ENCODE measurements at places on chromosomes 5 and 9. TPM values are rescaled to one million over a fixed set of nuclear protein-coding genes. Genes with fewer than 3 reads are reported as not detected.

DNA sequence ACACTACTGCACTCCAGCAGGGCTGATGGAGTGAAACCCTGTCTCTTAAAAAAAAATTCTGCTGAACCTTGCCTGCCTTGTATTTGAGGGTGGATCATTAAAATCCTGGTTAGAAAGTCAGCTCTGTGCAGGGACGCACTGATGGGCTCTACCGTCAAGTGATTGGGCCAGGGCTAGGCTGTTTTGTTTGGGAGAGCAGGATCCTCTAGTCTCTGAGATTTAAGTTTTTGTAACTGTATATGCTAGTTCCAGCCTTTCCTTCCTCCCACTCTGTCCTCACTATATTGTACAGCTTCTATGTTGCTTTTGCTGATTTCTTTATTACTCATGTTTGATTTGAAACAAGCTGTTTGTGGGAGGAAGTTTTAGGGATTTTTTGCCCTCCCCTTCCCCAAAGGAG is 11.5 kb downstream of the DDX4 start:
- DNase-seq, result no peak

CD74 gene
- total RNA-seq, result 5,670 TPM

GRCh38 chr9:470552-471194 is 256.0 kb downstream of the DOCK8 start:
- DNase-seq, result no peak

GRM6 gene
- total RNA-seq, result not detected

DNA sequence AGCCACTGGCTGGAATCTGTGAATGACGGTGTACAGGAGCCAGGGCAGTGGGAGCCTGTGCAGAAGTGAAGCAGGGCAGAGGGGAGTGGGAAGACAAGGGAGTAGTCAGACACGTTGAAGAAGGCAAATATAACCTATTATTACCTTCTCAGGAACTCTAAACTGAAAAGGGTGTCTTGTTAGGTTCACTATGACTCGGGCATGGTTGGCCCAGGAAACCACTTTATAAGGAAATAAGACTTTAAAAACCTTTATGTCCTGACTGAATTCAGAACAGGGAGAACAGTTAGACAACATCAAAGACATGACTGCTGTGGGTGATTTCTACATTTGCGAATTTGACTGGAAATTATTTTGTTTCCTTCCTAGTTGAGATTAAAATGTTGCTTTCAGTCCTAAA is 107.5 kb downstream of the ACER2 start:
- DNase-seq, result no peak

DNA sequence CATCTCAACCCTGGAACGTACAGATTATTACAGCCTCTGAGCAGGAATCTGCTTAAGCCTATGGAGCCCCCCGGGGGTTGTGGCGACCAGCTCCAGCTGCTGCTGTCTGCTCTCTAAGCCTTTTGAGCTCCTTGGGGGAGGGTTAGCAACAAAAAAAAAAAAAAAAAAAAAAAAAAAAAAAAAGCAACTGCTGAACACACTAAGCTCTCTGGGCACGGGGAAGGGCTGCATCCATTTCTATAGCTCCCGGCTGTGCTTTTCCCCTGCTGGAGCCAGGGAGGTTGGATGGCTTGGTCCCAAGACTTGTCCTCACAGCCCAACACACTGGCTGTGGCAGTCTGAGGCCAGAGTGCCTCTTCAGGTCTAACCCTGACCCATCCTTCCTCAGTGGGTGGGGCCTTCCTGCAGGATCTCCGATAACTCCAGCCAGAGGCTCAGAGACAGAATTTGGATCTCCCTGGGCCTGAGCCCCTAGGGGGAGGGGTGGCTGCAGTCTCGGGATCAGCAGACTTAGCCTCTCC is 82.1 kb downstream of the FBN2 start:
- DNase-seq, result no peak

GRCh38 chr5:124561451-124561850 is 185.0 kb downstream of the ZNF608 start:
- no peak for DNase-seq

RNF180 gene
- total RNA-seq, result not detected

GRCh38 chr9:127761491-127761956 is 16.9 kb downstream of the SH2D3C start:
- no peak for DNase-seq

GRCh38 chr5:133050521-133050920 is 1.3 kb upstream of the HSPA4 start:
- DNase-seq, result no peak

DNA sequence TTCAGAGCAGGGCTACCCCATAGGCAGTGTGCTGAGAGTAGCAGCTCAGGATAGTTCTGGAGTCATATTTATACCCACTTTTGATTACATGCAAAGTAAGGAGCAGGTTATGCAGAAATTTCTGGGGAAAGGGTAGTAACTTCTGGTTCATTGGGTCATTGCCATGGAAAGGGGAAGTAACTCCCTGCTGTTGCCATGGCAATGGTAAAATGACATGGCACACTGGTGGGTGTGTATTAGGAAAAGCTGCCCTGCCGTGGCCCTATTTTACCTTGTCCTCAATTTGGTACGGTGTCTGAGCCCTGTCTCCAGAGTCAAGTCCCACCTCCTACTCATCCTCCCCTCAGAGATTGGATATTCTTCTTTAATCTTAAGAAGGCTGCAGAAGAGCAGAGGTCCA is 526.7 kb upstream of the TYRP1 start:
- no peak for DNase-seq

DNA sequence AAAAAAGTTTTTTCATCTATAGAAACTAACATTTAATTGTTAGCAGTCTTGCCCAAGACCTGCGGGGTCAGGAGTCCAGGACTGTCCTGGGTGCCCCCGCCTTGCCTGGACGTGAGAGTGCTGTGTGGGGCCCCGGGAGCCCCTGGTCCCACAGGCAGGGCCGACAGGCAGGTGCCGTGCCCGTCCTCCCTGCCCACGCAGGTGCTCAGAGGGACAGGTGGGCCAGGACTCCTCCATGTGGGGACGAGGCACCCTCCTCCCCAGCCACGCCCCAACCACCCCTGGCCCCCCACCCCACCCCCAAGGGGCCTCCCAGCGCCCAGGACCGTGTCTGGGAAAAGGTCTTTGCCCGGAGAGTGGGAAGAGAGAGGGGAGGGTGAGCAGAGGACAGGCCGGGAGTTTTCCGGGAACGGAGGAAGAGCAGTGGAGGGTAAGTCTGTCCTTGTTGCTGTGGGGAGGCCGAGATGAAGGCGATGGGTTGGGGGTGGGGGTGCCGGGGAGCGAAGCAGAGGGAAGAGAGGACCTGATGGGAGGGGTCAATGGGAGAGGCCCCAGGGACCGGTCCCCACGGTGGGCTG is 2.7 kb upstream of the LCN12 start:
- no peak for DNase-seq

ANKRD18B gene
- total RNA-seq, result not detected

COL23A1 gene
- total RNA-seq, result 0.20 TPM

- DNase-seq, result no peak
These were observed 3.0 kb upstream of the SLC44A1 start for GRCh38 chr9:105241356-105242043.

TAF11L11 gene
- not detected for total RNA-seq

SVEP1 gene
- not detected for total RNA-seq

DNA sequence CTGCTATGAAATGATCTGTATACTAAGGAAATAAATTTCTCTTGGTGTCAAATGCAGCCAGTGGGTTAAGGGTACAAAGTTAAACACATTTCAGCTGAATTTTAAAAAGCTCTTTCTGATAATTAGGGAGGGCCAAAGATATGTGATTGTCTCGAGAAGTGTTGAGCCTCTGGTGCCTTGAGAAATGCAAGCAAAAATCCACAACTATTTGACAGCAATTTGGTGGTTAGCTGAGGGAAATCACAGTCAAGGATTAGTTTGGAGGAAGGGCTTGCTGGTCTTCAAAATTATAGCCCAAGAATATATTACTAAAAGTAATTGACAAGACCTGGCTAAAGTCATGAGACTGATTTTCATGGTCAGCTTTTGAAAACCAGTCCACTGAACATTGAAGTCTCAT is 255.7 kb upstream of the PPP1R2B start:
- DNase-seq, result no peak

VCP gene
- 201 TPM for total RNA-seq

DNA sequence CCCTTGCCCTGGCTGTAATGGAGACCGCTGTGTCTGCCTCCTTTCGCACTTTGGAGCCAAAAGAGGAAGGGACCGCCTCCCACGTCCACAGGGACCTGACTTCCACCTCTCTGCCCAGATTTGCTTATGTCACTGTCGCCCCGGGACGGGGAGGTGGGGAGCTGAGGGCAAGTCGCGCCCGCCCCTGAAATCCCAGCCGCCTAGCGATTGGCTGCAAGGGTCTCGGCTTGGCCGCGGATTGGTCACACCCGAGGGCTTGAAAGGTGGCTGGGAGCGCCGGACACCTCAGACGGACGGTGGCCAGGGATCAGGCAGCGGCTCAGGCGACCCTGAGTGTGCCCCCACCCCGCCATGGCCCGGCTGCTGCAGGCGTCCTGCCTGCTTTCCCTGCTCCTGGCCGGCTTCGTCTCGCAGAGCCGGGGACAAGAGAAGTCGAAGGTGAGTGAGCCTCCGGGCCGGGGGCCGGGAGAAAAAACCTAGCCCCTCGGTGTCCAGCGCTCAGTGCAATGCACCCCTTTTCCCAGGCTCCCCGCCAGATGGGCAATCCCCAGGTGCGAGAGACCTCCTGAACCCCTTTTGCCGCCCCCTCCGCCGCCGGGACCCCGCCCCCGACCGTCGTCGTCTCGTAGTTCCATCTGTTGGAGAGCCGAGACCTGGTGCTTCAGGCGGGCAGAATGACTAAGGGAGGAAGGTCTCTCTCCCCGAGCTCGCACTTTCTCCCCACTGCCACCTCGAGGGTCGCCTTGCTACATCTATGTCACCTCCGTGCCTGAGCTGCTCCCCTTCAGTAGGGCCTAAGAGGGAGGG is at the start of gene GPX3:
Gene GPX3, plus strand, starts transcription at position 288 of the 807 bp plus-strand sequence. Its CDS starts 64 bp downstream, at position 352.
- peak; percentile 64 for DNase-seq

WNT8A gene
- not detected for total RNA-seq

ANKDD1B gene
- 1.1 TPM for total RNA-seq

- DNase-seq, result peak; percentile 76
These were observed 114.5 kb upstream of the LMX1B start for GRCh38 chr9:126499005-126499910.

DNA sequence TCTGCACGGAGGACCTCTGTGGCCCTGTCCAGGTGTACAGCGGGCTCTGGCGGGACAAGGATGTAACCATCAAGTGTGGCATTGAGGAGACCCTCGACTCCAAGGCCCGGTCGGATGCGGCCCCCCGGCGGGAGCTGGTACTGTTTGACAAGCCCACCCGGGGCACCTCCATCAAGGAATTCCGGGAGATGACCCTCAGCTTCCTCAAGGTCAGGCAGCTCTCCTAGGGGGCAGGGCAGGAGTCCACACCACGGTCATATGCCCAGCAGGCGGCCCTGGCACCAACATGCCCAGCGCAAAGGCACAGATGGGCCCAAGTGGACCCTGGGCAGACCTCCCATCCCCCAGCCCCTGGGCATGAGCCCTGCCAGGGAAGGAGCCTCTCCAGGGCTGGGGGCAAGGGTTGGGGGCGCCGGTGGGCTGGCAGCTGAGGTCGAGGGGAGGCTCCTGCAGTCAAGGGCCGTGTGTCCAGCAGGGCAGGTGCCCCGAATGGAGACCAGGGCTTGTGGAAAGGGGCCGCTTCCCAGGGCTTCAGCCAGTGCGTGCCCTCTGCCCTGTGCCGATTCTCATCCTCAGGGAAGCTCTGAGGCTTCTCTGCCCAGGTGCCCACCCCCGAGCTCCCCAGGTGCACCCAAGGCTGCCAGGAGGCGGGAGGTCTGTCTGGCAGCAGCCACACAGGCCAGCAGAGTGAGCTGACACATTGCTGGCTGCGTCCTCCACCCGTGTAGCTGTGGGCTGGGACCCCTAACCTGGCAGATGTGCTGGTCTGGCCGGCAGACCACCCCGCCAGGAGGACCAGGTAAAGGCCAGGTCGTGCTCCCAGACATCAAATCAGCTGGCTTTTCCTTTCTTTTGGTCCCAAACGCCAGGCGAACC is 10.0 kb downstream of the DIPK1B start:
- no peak for DNase-seq

GRCh38 chr5:38403877-38404635 is 145.7 kb downstream of the EGFLAM start:
- DNase-seq, result no peak

DNA sequence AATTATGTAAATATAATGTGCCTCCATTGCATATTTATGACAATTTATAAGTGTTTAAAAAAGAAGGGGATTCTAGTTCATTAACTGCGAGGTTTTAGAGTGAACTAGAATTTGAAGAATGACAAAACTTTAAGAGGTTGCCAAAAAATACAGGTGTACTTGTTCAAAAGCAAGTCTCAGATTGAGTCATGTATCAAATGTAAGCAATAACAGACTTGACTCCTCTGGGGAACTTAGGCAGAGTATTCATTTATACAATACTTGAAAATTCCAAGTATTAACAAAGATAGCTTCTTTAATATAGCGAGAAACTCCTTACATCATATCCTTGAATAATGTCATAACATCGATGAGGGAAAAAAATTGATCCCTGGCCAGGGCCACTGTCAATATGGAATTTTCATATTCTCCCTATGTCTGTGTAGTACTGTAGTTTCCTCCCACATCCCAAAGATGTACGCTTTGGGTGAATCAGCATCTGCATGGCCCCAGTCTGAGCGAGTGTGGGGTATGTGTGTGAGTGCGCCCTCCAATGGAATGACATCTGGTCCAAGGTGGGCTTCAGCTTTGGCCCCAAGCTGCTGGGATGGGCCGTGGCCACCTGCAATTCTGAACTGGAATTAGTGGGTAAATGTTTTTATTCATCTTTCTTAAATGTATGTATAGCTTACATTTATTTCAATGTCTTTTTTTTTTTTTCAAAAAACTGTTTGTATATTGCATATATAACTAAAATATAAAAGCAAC is 70.1 kb downstream of the RIC1 start:
- DNase-seq, result no peak

DNA sequence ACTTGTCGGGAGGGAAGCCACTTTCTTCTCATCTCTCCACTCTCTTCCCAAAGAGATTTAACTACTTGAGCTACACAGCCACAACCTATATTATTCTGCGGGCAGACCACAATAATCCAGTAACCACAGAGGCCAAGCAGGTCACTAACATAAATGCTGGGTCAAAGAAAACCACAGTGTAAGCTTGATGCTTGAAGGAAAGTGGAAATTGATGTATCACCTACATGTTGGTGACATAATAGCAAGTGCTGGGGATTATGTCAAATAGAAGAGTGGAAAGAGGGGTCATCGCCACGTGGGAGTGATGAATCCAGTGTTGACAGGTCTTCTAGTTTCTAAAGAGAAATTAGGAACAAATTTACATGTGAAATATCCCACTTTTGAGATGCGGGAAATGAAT is 40.9 kb downstream of the RFK start:
- DNase-seq, result no peak

All from B cell (primary cell).